Fibroblast of upper back skin (primary cell): ENCODE measurements at places on chromosomes 3 and 15.

DNA sequence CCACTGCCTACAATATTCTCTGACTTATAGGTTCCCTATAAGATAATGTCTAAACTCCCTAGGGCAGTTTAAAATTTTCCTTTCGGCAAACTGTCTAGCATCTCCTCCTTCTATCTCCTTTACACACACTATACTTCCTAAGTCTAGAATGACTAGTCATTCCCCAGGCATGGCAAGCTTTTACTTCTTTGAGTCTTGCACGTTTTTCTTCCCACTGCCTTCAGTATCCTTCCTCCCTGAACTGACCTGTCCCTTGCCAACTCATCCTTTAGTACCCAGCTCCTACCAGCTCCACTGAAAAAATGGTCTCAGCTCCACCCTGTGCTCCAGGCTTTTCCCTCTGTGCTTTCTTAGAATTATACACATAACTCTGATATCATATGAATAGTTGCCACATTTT, 93.8 kb upstream of the KBTBD8 start:
- peak; percentile 8 for DNase-seq

DNA sequence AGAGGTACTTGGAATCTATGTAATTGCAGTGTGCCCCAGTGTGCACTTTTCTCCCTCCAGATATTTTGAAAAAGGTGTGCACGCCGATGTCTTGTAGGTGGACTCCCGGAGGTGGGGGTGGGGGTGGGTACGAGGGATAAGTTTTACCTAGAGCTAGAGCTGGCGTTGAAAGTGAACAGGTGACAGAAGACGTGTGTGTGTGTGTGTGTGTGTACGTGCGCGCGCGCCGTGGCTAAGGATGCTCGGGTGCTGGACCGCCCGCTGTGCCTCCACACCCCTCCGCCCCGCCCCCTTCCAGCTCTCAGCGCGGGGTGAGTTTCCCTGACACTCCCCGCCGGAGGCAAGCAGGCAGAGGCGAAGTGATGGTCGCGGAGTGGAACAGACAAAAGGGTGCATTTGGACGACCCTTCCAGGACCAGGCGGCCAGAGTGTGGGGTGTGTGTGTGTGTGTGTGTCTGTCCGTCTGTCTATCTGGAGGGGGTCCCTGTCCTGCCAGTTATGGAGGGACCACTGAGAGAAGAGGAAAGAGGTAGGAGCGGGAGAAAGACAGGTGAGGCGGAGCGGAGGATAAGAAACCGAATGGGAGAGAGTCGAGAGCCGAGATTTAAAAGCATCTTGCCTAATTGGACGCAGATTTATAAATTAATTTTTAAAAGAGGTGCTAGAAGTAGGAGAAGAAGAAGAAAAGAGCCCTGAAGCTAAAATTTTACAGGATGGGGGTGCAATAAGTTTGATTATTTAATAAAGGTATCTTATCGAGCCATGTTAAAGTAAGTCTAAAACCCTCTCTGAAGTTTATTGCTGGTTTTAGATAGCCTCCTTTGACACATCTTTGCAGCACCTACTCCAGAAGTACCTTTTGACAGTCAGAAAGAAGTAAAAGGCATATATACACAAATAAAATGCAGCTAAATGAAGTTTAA, 335.8 kb upstream of the THRB start:
- DNase-seq, result no peak

DNA sequence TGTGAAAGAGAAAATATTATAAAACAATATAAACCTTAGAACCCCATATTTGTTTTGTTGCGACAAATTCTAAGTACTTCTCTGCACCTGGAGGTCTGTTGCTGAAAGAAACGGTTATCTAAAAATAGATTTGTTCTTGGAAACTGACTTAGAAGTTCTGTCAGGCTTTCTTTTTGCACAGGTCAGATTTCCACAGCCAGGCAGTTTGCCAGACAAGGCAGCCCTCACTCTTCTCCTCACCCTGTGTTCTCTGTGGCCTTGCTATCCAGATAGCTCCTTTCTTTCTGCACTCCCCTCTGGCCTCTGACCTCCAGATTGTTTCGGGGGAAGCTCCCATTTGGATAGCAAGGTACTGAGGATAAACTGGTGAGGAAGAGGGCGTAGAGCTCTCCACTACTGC, 413.3 kb upstream of the ONECUT1 start:
- no peak for DNase-seq

- DNase-seq, result no peak
Measured at GRCh38 chr3:108818404-108818803, 4.2 kb upstream of the TRAT1 start.

DNA sequence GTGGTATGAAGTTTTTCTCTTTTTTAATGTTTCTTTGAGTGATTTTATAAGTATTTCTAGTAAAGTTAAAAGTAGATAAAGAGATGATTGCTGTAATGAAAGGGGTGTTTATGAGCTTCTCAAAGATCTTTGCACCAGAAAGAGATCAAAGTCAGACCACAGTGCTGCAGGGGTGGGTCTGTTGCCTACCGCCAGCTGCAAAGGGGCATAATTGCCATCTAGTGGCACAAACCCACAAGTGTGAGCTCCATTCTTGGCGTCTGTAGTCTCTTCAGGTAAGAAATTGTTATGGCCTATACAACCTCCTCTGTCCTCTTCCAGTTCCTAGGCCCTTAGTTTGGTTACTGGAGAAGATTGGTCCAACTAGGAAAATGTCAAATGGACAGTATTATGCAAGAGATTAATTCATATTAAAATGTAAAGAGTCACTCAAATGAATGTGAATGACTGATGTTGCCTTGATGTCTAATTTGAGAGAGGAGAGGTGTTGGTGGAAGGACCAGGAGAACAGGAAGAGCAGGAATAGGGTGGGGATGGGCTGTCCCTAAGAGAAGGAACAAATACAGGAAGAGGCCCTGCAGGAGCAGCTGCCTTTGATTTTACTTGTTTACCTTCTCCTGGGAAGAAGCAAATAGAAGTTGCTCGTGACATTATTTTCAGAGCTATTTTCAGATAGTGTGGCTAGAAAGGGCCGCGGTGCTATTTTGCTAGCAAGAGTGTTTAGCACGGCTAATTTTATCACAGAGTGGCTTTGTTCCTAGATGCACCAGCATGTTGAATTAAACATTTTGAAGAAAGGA, 53.0 kb upstream of the GSK3B start:
- no peak for DNase-seq

DNA sequence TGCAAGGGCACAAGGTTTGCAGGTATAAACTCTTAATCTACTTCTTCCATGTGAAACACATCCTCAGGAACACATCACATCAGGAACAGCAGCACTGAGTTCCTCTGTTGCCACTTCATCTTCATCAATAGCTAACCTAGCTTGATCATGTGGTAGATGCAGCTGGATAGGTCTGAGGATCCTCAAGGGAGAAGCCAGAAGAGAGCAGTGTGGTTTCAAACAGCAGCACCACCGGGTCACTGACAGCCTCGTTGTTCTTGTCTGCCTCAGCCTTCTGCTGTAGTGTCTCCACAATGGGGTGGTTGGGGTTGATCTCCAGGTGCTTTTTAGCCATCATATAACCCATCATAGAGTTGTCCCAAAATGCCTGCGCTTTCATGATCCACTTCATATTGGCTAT, 58.8 kb downstream of the ADAM10 start:
- no peak for DNase-seq

DNA sequence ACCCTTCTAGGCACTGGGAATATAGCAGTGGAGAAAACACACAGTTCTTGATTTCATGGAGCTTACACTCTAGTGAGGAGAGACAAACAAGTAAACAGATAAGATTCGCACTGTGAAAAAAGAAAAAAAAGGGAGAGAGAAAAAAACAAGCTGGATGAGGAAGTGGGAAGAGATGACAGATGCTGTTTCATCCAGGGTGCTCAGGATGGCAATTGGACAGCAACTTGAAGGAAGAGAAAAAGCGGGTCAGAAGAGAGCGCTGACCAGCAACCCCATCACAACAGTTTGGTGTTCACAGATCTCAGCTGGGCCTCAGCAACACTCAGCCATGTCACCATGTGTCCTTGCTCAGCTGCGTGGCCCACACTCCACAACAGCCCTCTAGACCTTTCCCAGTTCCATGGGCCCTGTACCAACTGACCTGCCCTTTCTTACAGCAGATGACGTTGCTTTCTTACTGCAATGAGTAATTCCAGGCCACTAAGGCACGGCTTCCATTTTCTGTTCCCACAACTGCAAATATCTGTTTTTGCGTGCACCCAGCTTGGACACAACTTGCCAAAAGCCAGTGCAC, 230.8 kb downstream of the MEX3B start:
- DNase-seq, result no peak

DNA sequence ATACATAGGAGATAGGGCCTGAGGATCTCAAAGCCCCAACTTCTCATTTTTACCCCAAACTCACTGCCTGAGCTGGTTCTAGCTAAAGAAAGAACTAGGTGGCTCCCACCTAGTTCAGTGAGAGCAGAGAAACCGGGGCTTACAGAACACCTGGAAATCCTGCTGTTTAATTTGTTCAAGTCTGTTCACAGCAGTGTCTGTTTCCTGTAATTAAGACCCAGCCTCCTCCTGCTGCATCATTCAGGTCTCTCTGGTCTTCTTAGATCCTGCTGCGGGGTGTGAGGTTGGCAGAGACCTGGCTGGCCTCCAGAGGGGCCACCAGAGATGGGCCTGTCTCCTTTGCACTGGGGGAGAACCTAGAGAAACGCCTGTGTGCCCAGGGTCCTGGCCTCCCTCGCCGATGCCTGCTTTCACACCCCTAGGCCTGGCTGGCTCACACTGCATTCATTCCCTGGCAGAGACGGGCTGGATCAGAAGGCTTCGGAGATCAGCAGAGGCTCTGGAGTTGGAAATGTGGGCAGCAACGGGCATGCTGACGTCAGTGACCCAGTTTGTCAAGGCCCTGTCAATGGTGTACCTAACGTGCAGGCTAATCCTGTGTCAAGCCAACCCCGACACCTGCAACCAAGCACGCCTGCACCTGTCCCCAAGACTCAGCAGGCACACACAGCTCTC, 4.9 kb upstream of the CHRNA3 start:
- DNase-seq, result no peak

DNA sequence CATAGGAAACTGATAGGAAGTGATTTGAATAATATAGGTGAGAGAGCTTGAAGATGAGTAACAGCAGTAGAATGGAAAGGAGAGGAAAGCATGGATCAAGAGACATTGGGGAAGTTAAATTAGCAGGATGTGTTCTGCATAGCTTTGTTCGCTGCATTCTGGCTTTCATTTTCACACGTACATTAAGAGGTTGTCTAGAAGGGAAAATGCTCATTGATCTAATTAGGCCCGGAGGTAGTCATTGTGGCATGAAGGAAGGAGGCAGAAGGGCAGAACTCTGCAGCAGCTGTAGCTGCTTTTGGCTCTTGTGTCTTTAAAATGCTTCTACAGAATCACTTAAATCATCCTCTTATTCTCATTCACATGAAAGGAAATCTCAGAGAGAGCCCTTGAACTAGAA, 40.3 kb downstream of the KCNAB1 start:
- no peak for DNase-seq
